Stimulated activated naive CD4-positive, alpha-beta T cell (primary cell): ENCODE measurements at places on chromosomes 4 and X.

DNA sequence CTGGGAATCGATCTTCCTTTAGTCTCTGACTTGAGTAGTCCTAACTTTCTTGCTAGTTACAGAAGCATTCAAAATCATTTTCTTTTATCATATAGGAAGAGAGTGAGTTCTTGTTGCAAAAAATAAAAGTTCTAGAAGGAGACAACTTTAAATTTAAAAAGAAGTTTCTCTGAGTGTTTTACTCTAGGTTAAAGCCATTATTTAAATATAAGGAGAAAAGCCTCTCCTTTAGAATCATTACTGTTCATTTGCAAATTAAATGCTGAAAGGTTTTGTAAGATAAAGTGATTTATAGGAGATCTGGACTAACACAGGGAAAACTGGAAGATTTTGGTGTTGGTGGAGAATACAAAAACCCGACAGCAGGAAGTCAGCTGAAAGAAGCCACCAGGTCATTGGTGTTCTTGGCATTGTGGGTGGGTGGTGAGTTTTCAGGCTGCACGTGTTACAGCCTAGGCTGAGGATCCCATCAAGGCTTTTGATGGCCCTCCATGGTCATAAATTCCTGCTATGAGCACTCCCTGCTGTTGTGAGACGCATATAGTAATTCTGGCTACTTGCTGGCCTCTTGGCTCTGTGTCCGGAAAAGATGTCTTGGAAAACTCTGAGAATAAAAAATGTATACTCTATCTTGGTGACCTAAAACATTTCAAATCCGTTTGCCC lies 81.6 kb downstream of the GPAT3 start:
- no peak for DNase-seq

DNA sequence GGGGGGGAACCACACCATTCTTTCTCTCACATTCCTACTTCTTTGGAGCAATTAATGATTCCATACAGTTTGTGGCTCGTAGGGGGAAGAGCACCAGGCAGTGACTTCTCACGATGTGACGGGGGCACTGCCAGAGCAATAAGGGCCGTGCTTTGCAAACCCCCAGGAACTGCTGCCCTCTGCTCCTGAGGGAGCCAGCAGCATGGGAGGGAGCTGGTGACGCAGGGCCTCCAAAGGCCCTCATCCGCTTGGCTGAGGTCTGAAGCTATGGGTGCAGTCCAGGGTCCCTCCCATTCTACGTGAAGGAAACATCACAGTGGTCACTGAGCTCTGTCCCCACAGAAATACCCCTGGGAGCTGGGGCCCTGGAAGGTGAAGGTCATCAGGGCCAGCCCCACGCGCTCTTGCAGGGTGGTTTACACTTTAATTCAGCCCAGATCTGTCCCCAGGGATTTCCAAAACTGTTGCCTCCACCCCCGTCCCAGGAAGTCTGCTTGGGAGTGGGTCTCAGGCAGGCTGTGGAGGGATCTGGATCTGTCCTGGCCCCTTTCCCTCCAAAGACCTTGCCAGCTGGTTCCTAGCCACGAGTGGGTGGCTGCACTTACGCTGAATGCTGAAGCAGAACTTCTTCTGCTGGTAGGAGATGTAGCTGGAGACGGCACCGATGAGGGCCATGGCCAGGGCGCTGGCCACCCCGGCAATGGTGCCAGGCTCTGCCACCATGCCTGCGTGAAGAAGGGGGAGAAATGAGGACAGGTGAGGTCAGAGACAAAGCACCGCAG lies 82.6 kb downstream of the MTMR1 start:
- DNase-seq, result no peak

- DNase-seq, result no peak
Measured at GRCh38 chr4:106034220-106034619, 138.9 kb downstream of the NPNT start.

GRCh38 chr4:185847352-185848097 lies 35.5 kb upstream of the SORBS2 start:
- DNase-seq, result no peak

DNA sequence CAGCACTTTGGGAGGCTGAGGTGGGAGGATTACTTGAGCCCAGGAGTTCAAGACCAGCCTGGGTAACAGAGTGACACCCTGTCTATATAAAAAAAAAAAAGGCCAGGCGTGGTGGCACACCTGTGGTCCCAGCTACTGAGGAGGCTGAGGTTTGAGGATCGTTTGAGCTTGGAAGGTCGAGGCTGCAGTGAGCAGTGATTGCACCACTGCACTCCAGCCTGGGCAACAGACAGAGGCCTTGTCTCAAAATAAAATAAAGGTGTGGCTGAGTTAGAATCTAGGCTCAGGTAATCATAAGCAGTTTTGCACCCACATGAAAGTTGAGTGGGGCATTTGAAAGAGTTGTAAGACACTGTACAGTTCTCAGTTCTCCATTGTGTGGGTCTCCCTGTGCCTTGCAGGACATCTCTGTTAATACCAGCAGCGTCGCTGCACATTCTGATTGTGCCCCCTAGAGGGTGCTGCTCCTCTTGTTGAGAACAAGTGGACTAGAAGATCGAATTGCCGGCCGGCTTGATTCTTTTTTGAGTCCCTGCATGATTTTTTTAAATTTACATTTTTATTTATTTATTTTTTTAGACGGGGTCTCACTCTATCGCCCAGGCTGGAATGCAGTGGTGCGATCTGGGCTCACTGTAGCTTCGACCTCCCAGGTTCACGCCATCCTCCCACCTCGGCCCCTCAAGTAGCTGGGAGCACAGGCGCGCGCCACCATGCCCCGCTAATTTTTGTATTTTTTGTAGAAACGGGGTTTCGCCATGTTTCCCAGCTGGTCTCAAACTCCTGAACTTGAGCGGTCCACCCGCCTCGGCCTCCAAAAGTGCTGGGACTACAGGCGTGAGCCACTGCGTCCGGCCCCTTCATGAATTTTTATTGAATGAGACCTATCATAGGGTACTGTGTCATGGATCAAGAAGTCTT lies 73.6 kb upstream of the RBMX start:
- DNase-seq, result no peak

DNA sequence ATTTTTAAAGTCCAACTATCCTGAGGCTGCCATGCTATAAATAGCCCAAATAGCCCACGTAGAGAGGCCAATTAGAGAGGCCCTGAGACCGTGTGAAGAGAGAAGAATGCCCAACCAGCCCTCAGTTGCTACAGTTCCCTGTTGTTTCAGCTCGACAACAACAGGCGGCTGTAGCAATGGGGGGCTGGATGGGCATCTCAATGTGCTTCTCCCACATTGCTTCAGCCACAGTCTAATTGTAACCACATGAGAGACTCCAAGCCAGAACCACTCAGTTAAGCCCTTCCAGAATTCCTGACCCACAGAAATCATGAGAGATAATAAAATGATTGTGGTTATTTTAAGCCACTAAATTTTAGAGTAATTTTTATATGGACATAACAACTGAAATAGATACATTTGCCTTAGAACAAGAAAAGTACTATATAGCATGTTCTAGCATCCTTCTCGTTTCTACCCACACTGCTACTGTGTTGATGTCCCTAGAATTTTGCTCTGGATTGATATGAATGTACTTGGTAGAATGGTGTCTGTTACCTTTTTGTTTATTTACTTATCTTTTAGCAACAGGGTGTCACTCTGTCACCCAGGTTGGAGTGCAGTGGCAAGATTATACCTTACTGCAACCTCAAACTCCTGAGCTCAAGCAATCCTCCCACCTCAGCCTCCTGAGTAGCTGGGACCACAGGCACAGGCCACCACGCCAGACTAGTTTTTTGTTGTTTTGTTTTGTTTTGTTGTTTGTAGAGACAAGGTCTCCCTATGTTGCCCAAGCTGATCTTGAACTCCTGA lies 436.4 kb downstream of the BCOR start:
- no peak for DNase-seq

GRCh38 chrX:1750267-1750666 lies 135.4 kb downstream of the ASMT start:
- no peak for DNase-seq

GRCh38 chr4:78585633-78586032 lies 34.1 kb downstream of the ANXA3 start:
- DNase-seq, result no peak

DNA sequence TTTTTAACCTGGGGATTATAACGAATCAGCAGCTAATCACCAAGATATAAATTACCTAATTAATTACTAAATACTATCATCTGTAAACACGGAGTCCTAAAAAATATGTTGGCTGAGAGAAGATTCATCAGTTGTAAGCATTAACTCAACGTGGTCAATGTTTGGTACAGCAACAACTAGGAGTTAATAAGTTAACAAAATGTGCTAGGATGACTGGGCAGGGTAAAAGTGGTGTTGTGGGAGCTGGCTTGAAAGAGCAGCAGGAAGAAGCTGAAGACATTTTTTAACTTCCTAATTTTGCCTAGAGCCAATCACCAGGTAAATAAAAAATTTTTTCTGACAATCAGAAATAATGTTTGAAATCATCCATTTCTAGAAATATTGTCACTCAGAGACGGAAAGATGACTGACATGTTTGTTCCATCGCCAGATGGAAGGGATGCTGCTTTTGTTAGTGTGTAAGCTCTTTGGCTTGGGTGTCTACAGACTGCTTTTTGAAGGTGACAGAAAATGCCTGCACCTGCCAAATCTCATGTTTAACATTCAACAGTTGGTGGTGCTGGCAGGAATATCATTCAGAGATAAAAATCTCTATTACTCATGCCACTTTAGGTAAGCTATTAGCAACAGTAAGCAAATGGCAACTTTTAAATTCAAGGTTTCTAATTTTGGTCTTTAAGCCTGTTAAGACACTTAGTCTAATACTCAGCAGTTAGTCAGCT lies 1126.9 kb downstream of the STPG2 start:
- DNase-seq, result no peak
